ENCODE measurements at places on chromosomes 3 and 15. TPM values are rescaled to one million over a fixed set of nuclear protein-coding genes. Genes with fewer than 3 reads are reported as not detected.

CEP19 gene
- 1.1 TPM for total RNA-seq

SIDT1 gene
- total RNA-seq: 0.15 TPM

KIF9 gene
- total RNA-seq: 8.8 TPM

RAB6B gene
- 9.5 TPM for total RNA-seq

LMOD3 gene
- total RNA-seq: 110 TPM

SLC9A9 gene
- 4.2 TPM for total RNA-seq

SLC24A5 gene
- total RNA-seq: not detected

SPSB4 gene
- total RNA-seq: 1.8 TPM

OIP5 gene
- total RNA-seq: 0.35 TPM

CHAC1 gene
- total RNA-seq: 11.9 TPM

KBTBD13 gene
- total RNA-seq: 4.4 TPM

GRCh38 chr3:58867621-58868020 lies 182.2 kb downstream of the CFAP20DC start:
- no peaks in the 10 kb centered on the region for H3K27me3 ChIP-seq
- H3K4me3 ChIP-seq: no peak overlapping the region
- H3K4me1 ChIP-seq: no peaks in the 10 kb centered on the region
- DNase-seq: no peak

DNA sequence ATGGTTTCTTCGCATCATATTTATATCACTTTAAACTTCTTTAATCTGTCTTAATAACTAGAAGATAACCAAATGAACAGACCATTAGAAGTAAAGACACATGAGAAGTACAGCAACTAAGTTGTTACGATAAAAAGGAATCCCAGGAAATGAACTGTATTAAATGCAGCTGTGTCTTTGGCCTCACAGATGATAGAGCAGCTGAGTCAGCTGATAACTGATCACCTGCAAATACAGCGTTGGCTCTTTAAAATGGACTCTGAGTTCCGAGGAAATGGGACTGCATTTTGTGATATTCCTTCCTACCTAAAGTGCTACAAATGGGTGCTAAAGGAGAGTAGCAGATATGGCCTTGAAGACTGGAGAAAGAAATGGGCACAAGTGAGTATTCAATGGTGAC lies 121.0 kb upstream of the C15orf61 start:
- no peak overlapping the region for H3K27ac ChIP-seq
- no peak for DNase-seq
- no peaks in the 10 kb centered on the region for H3K27me3 ChIP-seq
- no peaks in the 10 kb centered on the region for H3K36me3 ChIP-seq

- no peaks in the 10 kb centered on the region for H3K4me1 ChIP-seq
- no peak overlapping the region for H3K27ac ChIP-seq
- DNase-seq: no peak
- no peaks in the 10 kb centered on the region for H3K27me3 ChIP-seq
Observed at GRCh38 chr3:95200384-95200783, 1137.5 kb downstream of the NSUN3 start.

GRCh38 chr15:73596174-73596573 lies 37.0 kb downstream of the NPTN start:
- H3K27me3 ChIP-seq: no peaks in the 10 kb centered on the region
- peak overlapping the region; percentile 7 for H3K27ac ChIP-seq
- H3K4me1 ChIP-seq: peaks cover 84% of the 10 kb centered on the region

- no peak for DNase-seq
- H3K4me3 ChIP-seq: no peak overlapping the region
- no peak overlapping the region for H3K27ac ChIP-seq
- H3K27me3 ChIP-seq: no peaks in the 10 kb centered on the region
- H3K36me3 ChIP-seq: no peaks in the 10 kb centered on the region
- no peaks in the 10 kb centered on the region for H3K4me1 ChIP-seq
Observed at GRCh38 chr3:54917862-54918261, 10.0 kb downstream of the LRTM1 start.

DNA sequence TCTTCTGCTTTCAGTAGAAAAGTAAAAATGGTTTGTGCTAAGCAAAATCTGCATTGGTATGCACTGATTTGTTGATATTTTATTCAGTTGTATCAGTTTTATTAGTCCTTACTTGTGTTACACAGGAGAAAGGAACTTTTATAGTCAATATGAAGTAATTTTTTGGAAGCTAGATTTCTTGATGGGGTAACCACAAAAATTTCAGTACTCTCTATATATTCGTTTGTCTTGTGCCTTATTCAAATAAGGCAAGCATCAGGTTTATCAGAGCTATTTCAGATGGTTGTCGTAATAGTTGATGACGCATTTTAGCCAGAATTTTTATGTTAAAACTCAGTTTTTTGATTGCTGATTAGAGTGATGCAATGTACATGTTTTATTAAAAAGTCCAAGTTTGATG lies 50.7 kb upstream of the NIPA1 start:
- H3K27ac ChIP-seq: no peak overlapping the region
- H3K27me3 ChIP-seq: no peaks in the 10 kb centered on the region
- no peak overlapping the region for H3K4me3 ChIP-seq
- no peak for DNase-seq
- no peaks in the 10 kb centered on the region for H3K36me3 ChIP-seq

DNA sequence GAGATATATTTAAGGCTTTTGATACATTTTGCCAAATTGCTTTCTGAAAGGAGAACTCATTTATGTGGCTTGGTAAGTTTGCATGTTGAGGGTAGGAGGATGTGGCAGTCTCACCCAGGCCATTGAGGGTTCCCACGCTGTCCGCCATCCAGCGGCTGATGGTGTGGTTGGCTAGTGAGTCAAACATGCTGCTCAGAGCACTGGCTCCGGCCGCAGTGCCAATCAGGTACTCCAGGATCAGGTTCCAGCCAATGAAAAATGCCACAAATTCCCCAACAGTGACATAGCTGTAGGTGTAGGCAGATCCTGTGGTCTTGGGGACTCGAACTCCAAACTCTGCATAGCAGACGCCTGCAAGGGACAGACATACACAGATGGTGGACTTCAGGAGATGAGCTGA lies 82.3 kb downstream of the CLDN11 start:
- no peaks in the 10 kb centered on the region for H3K27me3 ChIP-seq
- no peak overlapping the region for H3K27ac ChIP-seq

DNA sequence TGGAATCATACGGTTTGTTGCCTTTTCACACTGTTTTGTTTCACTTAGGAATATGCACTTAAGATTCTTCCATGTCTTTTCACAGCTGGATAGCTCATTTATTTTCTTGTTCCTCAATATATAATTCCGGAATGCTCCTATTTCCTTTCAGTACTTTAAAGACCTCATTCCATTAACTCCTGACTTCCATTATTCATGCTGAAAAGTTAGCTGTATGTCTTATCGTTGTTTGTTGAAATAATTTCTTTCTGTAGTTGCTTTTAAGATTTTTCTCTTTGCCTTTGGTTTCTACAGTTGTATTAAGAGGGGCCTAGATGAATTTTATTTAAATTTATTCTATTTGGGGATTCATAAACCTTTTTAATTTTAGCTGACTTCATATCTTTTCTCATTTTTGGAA lies 122.2 kb downstream of the ANXA2 start:
- H3K36me3 ChIP-seq: no peaks in the 10 kb centered on the region
- H3K4me1 ChIP-seq: no peaks in the 10 kb centered on the region
- no peak overlapping the region for H3K27ac ChIP-seq
- no peaks in the 10 kb centered on the region for H3K27me3 ChIP-seq

DNA sequence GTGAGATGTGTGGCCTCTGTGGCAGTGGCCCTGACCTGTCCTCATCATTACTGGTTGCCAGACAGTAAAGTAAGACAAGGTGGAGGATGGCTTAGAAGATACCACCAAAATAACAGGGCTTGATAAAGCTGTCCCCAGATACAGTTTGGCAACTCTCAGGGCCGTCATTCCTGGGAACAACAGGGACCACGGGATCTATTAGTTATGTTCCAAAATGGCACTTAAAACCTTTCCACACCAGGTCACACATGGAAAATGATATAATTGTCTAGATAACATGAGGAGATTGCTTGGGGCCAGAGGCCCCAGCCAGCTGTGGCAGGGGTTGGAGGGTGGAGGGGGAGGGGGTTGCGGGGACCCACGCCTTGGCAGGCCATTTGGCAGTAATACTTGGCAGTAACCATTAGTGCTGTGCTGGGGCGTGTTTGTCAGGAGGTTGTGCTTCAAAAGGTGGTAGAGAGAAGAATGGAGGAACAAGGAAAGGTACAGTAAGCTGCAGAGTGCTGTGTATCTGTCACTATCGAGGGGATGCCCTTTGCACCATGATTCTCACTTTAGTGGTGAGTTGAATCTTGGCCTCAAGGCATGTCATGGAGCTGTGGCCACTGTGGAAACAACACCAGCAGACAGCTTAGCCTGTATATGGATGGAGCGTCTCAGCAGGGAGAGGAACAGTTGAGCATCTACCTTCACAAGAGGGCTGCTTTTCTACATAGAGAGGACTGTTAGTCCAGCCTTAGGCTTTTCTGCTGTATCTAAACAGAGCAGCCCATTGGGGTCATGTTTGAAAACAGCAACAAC lies 14.0 kb downstream of the PLCL2 start:
- H3K27me3 ChIP-seq: no peaks in the 10 kb centered on the region
- no peaks in the 10 kb centered on the region for H3K4me1 ChIP-seq
- no peak for DNase-seq
- no peaks in the 10 kb centered on the region for H3K36me3 ChIP-seq
- peak overlapping the region; percentile 0 for H3K4me3 ChIP-seq

GRCh38 chr3:50195501-50196252 lies 4.3 kb downstream of the GNAT1 start:
- no peak overlapping the region for H3K4me3 ChIP-seq
- peaks cover 25% of the 10 kb centered on the region for H3K4me1 ChIP-seq
- no peak for DNase-seq
- H3K27me3 ChIP-seq: peaks cover 11% of the 10 kb centered on the region
- no peaks in the 10 kb centered on the region for H3K36me3 ChIP-seq

- H3K4me3 ChIP-seq: peak overlapping the region; percentile 75
- no peaks in the 10 kb centered on the region for H3K36me3 ChIP-seq
- peak overlapping the region; percentile 82 for H3K27ac ChIP-seq
- peak; percentile 72 for DNase-seq
- H3K27me3 ChIP-seq: no peaks in the 10 kb centered on the region
Observed at GRCh38 chr3:172749230-172749965, 1.1 kb upstream of the ECT2 start.

DNA sequence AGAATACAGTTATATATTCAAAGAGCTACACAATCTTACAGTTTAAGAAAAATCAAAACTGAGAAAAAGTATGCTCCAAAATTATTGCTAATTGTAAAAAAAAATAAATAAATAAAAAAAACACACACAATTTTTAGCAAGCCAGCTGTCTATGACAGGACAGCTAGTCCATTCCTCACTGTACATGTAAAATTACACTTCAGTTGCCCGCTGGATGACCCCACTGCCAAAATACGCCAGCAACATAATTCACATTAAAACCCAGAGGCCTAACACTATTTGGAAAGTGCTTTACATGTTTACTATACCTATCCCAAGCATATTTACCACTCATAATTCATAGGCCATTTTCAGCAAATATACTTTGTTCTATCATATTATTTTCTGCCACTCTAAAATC lies 5.8 kb downstream of the MYO9A start:
- H3K36me3 ChIP-seq: no peaks in the 10 kb centered on the region
- no peaks in the 10 kb centered on the region for H3K27me3 ChIP-seq
- DNase-seq: no peak
- no peak overlapping the region for H3K27ac ChIP-seq
- no peaks in the 10 kb centered on the region for H3K4me1 ChIP-seq
- H3K4me3 ChIP-seq: no peak overlapping the region

GRCh38 chr15:66830358-66830757 lies 128.3 kb downstream of the SMAD6 start:
- H3K4me3 ChIP-seq: no peak overlapping the region
- H3K36me3 ChIP-seq: no peaks in the 10 kb centered on the region
- H3K4me1 ChIP-seq: no peaks in the 10 kb centered on the region
- H3K27me3 ChIP-seq: no peaks in the 10 kb centered on the region

- H3K36me3 ChIP-seq: no peaks in the 10 kb centered on the region
- H3K27ac ChIP-seq: peak overlapping the region; percentile 97
- H3K4me3 ChIP-seq: peak overlapping the region; percentile 97
- H3K4me1 ChIP-seq: no peaks in the 10 kb centered on the region
- H3K27me3 ChIP-seq: no peaks in the 10 kb centered on the region
- DNase-seq: no peak
Observed at GRCh38 chr15:70761931-70762468, 1.4 kb downstream of the UACA start.

DNA sequence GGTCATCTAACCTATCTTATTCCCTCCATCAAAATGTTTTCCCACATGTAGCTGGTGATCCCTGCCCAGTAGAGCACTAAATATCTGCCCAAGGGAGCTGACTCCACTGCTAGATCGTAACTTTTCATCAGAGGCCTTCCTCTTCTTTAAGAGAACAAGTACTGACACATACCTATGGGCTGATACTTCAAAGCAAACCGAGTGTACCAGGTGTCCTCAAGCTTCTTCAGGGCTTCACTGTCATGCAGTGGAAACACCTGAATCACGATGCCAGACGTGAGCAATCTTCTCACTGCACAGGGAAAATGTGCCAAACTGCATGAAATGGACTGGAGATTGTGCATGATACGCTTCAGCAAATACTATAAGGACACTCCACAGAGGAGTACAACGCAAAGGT lies 41.6 kb downstream of the ANO10 start:
- no peaks in the 10 kb centered on the region for H3K4me1 ChIP-seq
- H3K36me3 ChIP-seq: peaks cover 10% of the 10 kb centered on the region
- H3K4me3 ChIP-seq: no peak overlapping the region
- no peak for DNase-seq
- no peak overlapping the region for H3K27ac ChIP-seq

GRCh38 chr3:155046935-155047334 lies 33.2 kb upstream of the MME start:
- H3K4me3 ChIP-seq: no peak overlapping the region
- no peaks in the 10 kb centered on the region for H3K36me3 ChIP-seq
- no peaks in the 10 kb centered on the region for H3K27me3 ChIP-seq
- no peak for DNase-seq
- H3K4me1 ChIP-seq: no peaks in the 10 kb centered on the region
- H3K27ac ChIP-seq: no peak overlapping the region

GRCh38 chr3:53243165-53243564 lies 12.7 kb downstream of the TKT start:
- H3K4me3 ChIP-seq: no peak overlapping the region
- no peaks in the 10 kb centered on the region for H3K27me3 ChIP-seq
- H3K27ac ChIP-seq: peak overlapping the region; percentile 35
- no peak for DNase-seq
- H3K4me1 ChIP-seq: peaks cover 58% of the 10 kb centered on the region
